ENCODE measurements at places on chromosomes 2 and 18. TPM values are rescaled to one million over a fixed set of nuclear protein-coding genes. Genes with fewer than 3 reads are reported as not detected.

DNA sequence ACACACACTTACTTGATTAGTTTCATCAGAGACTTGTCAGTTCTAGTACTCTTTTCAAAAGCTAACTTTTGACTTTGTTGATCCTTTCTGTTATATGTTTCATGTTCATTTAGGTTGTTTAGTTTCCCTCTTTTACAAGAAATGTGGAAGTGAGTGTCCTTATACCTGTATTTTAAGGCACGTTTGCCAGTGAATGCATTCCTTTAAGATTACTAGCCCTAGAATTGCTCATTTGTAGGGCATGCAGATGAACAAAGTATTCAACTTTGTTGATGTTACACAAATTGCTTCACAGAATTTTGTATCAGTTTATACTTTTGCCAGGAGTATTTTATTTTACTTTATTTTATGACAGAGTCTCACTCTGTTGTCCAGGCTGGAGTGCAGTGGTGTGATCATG lies 6.3 kb downstream of the IL1RL2 start:
- H3K36me3 ChIP-seq = no peaks in the 10 kb centered on the region
- peaks cover 3% of the 10 kb centered on the region for H3K4me1 ChIP-seq
- no peaks in the 10 kb centered on the region for H3K27me3 ChIP-seq
- no peak for DNase-seq
- H3K27ac ChIP-seq = no peak overlapping the region

Gene MARCO
- total RNA-seq = 0.48 TPM

DNA sequence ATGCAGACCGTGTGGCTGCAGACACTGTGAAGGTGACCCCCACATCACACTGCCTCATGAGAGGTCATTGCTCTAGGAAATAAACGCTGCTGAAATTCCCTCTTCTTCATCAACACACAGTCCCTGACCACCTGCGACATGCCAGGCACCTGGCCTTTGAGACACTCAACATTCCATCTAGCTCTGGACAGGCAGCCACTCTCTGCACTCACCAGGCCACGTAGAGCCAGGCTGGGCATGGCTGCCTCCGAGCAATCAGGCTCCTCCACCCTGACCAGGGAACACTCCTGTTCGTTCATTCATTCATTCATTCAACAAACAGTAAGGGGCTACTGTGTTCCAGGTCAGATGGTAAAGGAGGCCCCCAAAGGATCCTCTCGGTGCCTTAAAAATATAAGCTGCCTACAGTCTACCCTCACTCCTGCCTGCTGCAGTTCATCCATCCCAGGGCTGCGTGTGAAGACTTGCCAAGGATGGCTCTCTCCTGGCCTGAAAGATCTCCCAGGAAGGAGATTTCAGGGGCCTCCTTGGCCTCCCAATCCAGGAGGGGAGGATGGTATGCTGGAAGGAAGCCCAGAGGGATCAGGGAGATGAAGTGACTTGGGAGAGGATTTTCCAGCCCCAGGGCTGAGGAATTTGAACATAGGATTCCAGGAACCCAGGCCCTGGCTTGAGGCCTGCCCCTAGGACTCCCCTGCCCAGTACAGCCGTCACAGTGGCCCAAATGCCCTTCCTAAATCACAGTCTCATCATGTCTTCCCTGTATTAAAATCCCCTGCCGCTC lies 66.7 kb downstream of the TNS1 start:
- H3K4me1 ChIP-seq = no peaks in the 10 kb centered on the region
- no peak overlapping the region for H3K27ac ChIP-seq
- no peaks in the 10 kb centered on the region for H3K27me3 ChIP-seq
- no peaks in the 10 kb centered on the region for H3K36me3 ChIP-seq
- no peak overlapping the region for H3K4me3 ChIP-seq

DNA sequence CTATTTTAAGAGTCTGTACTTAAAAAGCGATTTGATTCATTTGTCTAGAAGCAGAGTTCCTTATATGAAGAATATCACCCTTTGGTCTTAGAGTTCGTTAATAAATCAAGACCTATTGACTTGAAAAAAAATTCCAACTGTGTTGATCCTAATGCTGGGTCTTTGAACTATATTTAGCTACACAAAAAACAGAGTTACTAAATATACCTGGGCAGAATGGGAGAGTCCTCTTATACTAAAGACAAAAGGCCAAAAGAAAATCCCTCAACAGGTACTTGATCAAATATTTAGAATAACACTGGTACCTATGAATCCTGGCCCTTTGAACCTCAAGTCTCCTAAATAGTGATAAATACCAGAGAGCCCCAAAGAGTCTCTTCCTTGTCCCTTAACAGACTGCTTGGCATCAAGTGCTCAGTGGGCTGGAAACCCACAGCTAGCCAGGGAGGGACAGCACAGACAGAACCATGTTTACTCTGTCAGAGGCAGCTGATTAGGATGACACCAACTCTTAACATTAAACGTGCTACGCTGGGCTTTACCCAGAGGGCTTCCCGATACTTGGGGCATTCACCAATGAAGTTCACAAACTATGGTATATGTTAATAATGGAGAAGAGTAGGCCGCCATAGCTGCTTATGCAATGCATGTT lies 95.1 kb downstream of the FIGN start:
- no peaks in the 10 kb centered on the region for H3K4me1 ChIP-seq
- H3K4me3 ChIP-seq = no peak overlapping the region
- H3K27me3 ChIP-seq = no peaks in the 10 kb centered on the region
- no peak for DNase-seq
- no peaks in the 10 kb centered on the region for H3K36me3 ChIP-seq

DNA sequence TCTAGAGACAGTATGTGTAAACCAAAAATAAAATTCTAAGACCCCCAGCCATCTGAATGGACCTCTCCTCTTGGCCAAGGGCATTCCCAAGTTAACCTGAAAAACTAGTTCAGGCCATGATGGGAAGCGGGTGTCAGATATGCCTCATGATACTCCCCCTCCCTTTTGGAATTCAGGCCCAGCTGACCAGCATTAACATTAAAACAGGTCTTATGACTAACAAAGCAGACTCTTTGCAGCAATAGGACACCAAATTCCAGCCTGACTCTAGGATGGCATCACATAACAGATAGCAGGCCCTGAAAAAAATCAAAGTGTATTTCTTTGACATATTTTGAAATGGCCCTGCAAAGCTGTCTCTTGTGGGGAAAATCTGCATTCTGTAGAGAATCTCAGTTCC lies 73.3 kb upstream of the L3MBTL4 start:
- no peaks in the 10 kb centered on the region for H3K27me3 ChIP-seq
- DNase-seq = no peak
- no peaks in the 10 kb centered on the region for H3K36me3 ChIP-seq

GRCh38 chr2:113784823-113785744 lies 28.6 kb upstream of the SLC35F5 start:
- no peak for DNase-seq
- H3K27me3 ChIP-seq = no peaks in the 10 kb centered on the region
- H3K4me1 ChIP-seq = no peaks in the 10 kb centered on the region
- no peak overlapping the region for H3K4me3 ChIP-seq
- H3K36me3 ChIP-seq = no peaks in the 10 kb centered on the region

Gene SFT2D3
- total RNA-seq = 16.6 TPM

DNA sequence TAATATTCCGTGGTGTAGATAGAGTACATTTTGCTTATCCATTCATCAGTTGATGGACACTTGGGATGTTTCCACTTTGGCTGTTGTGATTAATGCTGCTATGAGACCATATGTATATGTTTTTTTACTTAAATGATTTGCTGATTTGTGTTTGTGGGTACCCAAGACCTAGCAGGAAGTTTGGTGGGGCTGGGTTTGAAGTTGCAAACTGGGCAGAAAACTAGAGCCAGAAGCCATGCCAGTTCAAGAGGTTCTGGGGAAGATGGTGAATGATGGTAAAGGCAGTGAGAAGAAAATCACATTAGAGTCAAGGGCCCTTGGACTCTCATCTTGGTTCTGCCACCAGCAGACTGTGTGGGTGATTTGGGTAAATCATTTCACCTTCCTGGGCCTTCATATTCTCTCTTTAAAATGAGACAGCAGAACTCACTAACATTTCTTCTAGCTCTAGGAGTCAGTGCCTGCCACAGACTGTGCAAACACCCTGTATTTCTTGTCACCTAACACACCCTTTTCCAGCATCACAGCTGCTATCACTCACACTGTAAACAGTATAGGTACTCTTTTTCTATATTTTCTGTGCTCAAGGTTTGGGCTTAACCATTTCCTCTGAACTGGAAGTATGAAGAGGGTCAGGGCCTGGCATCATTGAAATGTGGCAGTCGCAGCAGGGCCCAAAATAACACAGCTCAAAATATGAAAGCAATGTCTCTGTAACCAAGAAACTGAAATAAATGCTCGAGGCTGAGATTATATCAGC lies 8.4 kb upstream of the CTLA4 start:
- no peak for DNase-seq
- H3K36me3 ChIP-seq = no peaks in the 10 kb centered on the region
- H3K4me1 ChIP-seq = peaks cover 3% of the 10 kb centered on the region
- H3K27ac ChIP-seq = no peak overlapping the region

DNA sequence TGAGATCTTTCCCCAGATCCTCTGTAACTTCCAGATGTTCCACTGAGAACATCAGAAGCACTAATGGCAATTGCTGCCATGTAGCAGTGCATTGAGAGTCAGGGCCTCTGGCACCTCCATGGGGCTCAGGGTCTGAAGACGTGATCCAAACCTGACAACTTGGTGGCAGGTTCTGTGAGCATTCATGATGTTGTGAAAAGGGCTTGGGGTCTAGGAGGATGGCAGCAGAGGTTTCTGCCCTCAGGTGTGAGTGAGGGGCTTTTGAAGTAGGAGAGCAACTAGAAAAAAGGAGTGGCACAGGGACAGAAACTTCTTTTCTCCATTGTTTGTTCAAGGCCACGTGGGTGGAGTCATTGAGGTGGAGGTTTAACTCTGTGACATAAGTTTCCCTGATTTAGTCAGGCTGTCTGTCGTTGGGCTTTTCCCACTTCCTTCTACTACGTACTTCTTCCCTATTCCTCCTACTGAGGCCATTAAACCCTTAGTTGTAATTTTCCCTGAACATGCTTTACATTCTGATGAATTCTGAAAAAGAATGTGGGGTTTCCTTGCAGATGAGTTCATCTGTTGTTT lies 13.1 kb downstream of the CFLAR start:
- no peaks in the 10 kb centered on the region for H3K27me3 ChIP-seq
- peaks cover 11% of the 10 kb centered on the region for H3K36me3 ChIP-seq
- H3K27ac ChIP-seq = peak overlapping the region; percentile 64
- DNase-seq = no peak
- H3K4me1 ChIP-seq = peaks cover 79% of the 10 kb centered on the region

DNA sequence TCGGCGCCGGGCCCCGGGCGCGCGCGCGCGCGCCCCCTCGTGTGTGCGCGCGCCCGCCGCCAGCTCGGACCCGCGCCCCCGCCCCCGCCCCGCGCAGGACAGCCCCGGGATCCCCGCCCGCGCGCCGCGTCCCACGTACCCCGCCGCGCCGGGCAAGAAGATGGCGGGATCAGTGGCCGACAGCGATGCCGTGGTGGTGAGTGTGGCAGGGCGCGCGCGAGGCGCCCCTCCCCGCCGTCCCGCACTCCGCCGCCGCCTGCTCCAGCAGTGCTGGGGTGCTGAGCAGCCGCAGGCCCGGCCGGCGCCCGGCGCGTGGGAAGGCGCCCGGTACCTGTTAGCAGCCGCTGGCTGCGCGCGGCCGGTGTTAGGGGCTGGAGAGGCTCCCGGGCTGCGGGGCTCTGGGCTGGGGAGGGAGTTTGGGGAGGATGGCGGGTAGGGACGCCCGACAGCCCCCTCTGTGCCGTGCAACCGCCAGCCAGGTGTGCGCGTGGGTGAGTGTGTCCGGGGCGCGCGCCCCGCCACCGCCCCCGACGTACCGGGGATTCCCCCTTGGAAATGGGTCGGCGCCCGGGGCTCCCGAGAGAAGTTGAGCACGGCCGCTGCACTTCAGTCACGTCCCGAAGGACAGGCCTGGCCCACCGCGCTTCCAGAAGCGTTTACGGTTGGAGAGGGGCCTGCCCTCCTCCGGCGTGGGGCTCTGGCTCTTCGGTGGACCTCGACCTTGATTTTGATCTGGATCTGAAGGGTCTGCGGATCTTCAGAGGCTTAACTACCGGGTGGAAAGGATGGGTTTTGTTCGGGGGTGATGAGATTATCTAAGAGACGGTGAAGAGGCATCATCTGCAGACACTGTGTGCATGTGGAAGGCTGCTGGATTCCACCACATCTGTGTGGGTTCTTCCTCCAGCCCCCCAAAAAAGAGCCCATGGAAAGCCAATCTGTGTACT lies 697 bp downstream of the LGALSL start:
- peak; percentile 43 for DNase-seq
- no peaks in the 10 kb centered on the region for H3K36me3 ChIP-seq
- peaks cover 4% of the 10 kb centered on the region for H3K4me1 ChIP-seq
- no peaks in the 10 kb centered on the region for H3K27me3 ChIP-seq
- H3K4me3 ChIP-seq = peak overlapping the region; percentile 44

DNA sequence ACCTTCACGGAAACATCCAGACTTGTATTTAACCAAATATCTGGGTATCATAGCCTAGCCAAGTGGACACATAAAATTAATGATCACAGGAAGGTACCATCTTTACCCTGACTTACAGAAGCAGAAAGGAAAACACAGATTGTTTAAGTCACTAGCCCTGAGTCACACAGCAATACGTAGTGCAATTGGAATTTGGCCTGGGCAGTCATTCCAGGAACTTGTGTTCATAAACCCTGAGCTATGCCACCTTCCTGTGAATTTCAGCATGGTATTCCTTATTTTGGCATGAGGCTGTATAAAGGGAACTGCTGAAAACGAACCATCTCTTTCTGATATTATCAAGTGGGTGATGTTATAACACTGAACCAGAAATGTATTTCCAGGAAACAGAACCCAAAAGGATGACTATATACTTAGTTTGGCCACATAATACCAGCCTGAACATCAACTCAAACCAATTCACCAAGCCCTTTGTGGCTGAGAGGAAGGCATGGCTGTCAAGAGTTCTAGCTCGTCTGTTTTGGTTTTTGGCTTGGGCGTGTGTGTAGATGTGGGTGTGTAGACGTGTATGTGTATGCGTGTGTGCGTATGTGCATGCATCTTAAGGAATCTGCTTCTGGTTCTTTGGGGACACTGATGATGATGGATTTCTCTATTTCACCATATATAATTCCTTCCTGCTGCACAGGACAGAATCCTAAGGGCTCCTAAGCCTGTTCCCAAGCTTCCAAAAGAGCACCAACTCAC lies 533.4 kb upstream of the ID2 start:
- H3K4me1 ChIP-seq = no peaks in the 10 kb centered on the region
- DNase-seq = no peak
- no peaks in the 10 kb centered on the region for H3K27me3 ChIP-seq
- H3K4me3 ChIP-seq = no peak overlapping the region

DNA sequence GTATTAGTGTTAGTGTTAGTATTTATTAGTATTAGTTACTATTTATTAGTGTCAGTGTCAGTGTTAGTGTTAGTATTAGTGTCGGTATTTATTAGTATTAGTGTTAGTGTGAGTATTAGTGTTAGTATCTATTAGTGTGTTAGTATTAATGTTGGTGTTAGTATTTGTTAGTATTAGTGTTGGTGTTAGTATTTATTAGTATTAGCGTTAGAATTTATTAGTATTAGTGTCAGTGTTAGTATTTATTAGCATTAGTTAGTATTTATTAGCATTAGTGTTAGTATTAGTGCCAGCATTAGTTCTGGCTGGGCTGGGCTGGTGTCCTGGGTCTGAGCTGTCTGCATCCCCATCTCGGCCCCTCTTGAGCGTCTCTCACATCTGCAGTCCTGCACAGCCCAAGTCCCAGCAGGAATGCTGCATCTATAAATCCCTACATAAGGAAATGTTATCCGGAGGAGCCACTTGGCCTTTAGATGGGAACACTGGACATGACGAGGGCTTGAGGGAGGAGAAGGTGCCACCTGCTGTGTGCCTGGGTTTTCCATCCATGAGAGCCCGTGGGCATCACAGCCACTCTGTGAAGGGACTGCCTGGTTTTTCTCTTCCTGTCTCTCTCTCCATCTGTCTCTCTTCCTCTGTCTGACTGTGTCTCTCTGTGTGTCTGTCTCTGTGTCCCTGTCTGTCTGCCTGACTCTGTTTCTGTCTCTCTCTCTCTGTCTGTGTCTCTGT lies 33.6 kb downstream of the TWIST2 start:
- DNase-seq = no peak
- H3K27ac ChIP-seq = no peak overlapping the region
- no peaks in the 10 kb centered on the region for H3K4me1 ChIP-seq
- H3K4me3 ChIP-seq = no peak overlapping the region
- no peaks in the 10 kb centered on the region for H3K36me3 ChIP-seq

Gene TXNDC2
- not detected for total RNA-seq
